Stimulated activated naive CD8-positive, alpha-beta T cell treated with anti-CD3 and anti-CD28 coated beads, Interleukin-15, Interleukin-2, amounts not matched to agents 100 U/mL and 50 U/mL, for 24 hours (primary cell): ENCODE measurements at places on chromosomes 12 and 14.

GRCh38 chr12:124317400-124317799, 22.5 kb downstream of the RFLNA start:
- DNase-seq, result no peak

- DNase-seq, result no peak
Measured at GRCh38 chr14:88841741-88842140, 17.3 kb downstream of the TTC8 start.

GRCh38 chr14:31201111-31201510, 6.5 kb downstream of the HECTD1 start:
- DNase-seq, result no peak

- DNase-seq, result no peak
Measured at GRCh38 chr12:4763549-4763948, 43.3 kb downstream of the GALNT8 start.

GRCh38 chr12:47017901-47018475, 61.4 kb upstream of the PCED1B start:
- DNase-seq, result no peak

- DNase-seq, result no peak
Measured at GRCh38 chr12:58832920-58833319, 87.4 kb downstream of the LRIG3 start.

GRCh38 chr12:65607401-65607841, 216.9 kb upstream of the HMGA2 start:
- DNase-seq, result no peak

DNA sequence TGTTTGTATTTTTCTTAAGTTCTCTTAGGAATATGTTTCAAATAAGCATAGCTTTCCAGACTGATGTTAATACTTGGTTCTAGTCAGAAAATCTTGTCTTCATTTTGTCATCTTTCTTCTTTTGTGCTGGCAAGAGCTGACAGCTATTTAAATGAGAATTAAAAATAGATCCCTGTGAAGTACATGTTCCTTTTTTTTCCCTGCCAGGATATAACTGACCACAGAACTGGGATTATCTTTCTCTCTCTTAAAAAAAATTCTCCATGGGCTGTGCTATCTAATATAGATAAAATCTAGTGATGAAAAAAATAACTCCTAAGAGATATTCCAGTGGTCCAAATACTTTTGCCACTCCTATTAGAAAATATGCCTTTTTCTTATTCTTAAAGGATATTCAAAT, 163.4 kb downstream of the AKAP6 start:
- DNase-seq, result no peak

DNA sequence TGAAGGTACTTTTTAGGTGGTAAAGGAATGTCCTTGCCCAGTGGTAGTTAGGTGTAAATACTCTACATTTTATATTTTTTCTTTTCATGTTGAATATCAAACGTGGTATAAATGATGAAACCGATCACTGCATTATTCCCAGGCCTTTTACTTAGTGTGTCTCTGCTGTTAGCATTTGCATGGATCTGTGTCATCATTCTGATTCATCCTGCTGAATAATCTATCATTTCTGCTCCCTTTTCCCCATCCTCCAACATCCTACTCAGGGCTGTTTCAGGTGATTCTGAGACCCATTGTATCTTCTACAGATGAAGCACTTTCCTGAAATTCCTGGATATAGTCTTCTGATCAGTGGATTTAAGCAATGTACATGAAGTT, 61.0 kb upstream of the PTHLH start:
- no peak for DNase-seq

- peak; percentile 37 for DNase-seq
Measured at GRCh38 chr14:104926619-104927431, 2.1 kb downstream of the PLD4 start.

DNA sequence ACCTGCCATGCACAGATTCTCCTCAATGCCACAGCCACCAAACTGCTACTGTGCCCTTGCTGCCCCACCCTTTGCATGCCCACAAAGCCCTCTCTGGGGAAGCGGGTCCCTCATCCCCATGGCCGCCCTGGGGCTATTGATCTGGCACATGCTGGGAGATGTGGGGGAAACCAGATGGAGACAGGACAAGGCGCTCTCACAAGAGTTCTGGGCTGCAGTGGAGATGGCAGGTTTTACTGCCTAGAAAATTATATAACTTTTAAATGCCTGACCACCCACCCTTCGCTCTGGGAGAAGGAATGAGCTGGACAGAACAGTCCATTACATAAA, 10.6 kb upstream of the PIP4K2C start:
- DNase-seq, result no peak

DNA sequence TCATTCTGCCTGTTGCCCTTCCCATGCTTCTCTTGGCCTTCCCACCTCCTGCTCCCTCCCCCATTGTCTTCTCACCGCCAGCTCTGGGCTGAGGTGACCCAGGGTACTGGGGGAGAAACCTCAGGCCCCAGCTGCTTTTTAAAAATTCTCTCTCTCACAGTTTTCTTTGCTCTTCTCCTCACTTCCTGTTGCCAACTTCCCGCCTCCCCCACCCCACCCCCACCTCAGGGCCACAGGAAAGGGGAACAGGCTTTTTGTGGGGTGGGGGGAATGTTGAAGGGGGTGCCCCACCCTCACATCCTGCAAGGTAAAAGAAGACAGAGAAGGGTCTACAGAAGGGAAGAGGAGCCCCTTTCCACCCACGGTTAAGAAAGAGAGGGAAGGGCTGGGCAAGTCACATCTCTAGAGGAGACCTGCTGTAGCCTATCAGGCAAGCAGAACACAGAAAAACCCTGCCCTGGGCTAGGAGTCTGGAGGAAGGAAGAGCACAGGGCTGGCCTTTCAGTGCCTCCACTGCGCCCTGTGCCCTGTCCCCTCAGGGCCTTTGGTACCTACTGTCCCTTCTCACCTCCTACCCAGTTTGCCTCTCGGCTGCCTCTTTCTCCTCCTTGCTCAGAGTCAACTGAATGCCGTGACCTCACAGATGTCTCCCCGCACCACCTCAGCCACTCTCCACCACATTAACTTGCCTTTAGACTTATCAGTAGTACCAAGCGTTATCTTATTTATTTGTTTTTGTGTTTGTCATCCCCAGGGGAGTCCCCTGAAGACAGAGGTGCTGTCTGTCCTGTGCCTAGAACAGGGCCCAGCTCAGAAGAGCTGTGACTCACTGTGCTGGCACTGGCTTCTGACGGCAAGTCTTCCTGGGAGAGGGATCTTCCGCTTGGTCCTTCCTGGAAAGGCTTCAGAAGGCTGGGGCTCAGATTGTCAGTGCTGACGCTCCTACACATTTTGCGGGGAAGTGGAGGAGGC, 1.7 kb downstream of the ARHGAP9 start:
- DNase-seq, result peak; percentile 54

- DNase-seq, result no peak
Measured at GRCh38 chr12:75489187-75489586, 8.6 kb downstream of the GLIPR1 start.

GRCh38 chr14:86940106-86940505, 1052.9 kb downstream of the GALC start:
- DNase-seq, result no peak

GRCh38 chr12:128531170-128531569, 264.2 kb downstream of the TMEM132C start:
- no peak for DNase-seq

- DNase-seq, result no peak
Measured at GRCh38 chr12:86117711-86118110, 138.5 kb downstream of the MGAT4C start.

- no peak for DNase-seq
Measured at GRCh38 chr14:32374155-32374554, 45.1 kb downstream of the AKAP6 start.

- DNase-seq, result no peak
Measured at GRCh38 chr12:132478845-132479244, 11.1 kb upstream of the FBRSL1 start.

DNA sequence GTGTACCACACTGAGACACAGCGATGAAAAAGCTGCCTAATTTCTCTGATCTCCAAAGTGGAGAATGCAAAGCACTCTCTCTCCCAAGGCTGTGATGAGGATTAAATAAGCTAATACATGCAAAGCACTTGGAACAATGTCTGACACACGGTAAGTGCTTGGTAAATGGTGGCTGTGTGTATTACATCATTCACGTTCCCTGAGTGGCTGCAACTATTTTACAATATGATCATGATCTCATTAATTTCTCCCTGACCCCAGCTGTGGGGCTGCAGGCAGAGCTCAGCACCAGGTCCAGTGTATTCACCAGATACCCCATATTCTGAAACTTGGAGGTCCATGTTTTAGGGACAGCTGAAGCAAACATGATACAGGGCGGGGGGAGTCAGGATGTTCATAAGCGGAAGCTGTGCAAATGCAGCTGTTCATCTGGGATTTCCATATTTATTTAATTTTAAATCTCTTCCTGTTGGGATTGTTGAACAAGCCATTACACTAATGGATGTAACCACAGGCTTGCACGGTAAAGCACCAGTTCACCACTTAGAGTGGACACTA, 106.4 kb downstream of the CCDC60 start:
- DNase-seq, result no peak

GRCh38 chr12:31589598-31589903, 1.4 kb downstream of the DENND5B start:
- peak; percentile 68 for DNase-seq

GRCh38 chr12:121522971-121523370, 57.9 kb downstream of the KDM2B start:
- DNase-seq, result no peak

DNA sequence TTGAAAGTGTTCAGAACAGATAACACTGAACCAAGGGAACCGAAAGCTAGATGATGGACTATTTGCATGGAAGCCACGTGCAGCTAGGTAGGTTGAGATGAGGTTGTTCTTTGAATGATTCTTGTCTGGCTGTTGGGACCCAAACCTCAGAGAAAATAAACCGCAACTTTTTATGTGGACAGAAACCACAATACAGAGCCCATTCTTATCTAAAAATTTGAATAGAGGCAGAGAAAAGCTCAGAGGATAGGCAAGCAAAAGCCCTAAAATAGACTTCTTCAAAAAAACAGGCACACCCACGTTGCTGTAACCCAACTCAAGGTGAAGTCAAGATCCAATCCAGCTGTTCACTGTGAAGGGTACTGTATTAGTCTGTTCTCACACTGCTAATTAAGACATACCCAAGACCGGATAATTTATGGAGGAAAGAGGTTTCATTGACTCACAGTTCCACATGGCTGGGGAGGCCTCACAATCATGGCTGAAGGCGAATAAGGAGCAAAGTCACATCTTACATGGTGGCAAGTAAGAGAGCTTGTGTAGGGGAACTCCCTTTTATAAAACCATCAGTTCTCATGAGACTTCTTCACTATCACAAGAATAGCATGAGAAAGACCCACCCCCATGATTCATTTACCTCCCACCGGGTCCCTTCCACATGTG, 353.8 kb downstream of the AACS start:
- no peak for DNase-seq
